ENCODE measurements at places on chromosomes 5 and 9. TPM values are rescaled to one million over a fixed set of nuclear protein-coding genes. Genes with fewer than 3 reads are reported as not detected.

Gene TYRP1
- 326 TPM for total RNA-seq

Gene DMRT2
- total RNA-seq = 2.7 TPM

Gene CDO1
- 64.5 TPM for total RNA-seq

Gene REEP2
- total RNA-seq = 29.5 TPM

Gene IL12B
- not detected for total RNA-seq

Gene C9orf57
- not detected for total RNA-seq

Gene DOCK2
- 7.8 TPM for total RNA-seq

Gene FBXL7
- 19.1 TPM for total RNA-seq

Gene GPR21
- total RNA-seq = 7.7 TPM

Gene GABRA1
- total RNA-seq = 16.5 TPM

Gene DPYSL3
- total RNA-seq = 283 TPM

Gene SPINK6
- total RNA-seq = not detected

Gene NRG2
- total RNA-seq = 5.2 TPM

Gene TMC1
- 0.27 TPM for total RNA-seq

Gene F12
- total RNA-seq = 1.9 TPM

Gene GADD45G
- total RNA-seq = 130 TPM

Gene BRINP1
- 15.3 TPM for total RNA-seq

Gene IFNA2
- not detected for total RNA-seq

Gene SLC36A2
- not detected for total RNA-seq

Gene TPPP
- total RNA-seq = 5.2 TPM

Gene LCN1
- total RNA-seq = 13.0 TPM

Gene SVEP1
- total RNA-seq = 27.3 TPM

Gene RNF183
- total RNA-seq = 0.66 TPM

Gene LRRC19
- total RNA-seq = not detected

Gene FST
- total RNA-seq = 11.4 TPM

Gene SMARCA2
- 173 TPM for total RNA-seq

Gene CLIC3
- total RNA-seq = 1.1 TPM

All from camera-type eye (tissue), 1 donor.